Activated naive CD4-positive, alpha-beta T cell (primary cell): ENCODE measurements at places on chromosomes 3 and 15.

DNA sequence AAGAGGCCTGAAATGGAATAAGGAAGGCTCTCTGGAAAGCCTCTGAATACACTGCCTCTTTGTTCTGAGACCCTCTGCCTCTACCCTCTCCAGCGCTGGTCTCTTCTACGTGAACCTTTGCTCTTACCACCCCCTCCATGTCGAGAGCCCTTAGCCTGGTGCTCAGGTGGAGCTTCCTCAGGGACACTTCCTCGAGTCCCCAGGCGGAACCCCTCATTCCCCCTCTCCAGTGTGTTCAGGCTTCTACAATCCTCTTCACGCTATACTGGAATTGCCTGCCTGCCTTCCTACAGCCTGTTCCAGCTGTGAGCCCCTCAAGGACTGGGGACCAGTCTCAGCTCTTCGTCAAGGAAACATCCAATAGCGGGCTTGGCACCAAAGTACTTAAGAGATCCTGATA, 7.4 kb downstream of the STIMATE start:
- no peak for DNase-seq

DNA sequence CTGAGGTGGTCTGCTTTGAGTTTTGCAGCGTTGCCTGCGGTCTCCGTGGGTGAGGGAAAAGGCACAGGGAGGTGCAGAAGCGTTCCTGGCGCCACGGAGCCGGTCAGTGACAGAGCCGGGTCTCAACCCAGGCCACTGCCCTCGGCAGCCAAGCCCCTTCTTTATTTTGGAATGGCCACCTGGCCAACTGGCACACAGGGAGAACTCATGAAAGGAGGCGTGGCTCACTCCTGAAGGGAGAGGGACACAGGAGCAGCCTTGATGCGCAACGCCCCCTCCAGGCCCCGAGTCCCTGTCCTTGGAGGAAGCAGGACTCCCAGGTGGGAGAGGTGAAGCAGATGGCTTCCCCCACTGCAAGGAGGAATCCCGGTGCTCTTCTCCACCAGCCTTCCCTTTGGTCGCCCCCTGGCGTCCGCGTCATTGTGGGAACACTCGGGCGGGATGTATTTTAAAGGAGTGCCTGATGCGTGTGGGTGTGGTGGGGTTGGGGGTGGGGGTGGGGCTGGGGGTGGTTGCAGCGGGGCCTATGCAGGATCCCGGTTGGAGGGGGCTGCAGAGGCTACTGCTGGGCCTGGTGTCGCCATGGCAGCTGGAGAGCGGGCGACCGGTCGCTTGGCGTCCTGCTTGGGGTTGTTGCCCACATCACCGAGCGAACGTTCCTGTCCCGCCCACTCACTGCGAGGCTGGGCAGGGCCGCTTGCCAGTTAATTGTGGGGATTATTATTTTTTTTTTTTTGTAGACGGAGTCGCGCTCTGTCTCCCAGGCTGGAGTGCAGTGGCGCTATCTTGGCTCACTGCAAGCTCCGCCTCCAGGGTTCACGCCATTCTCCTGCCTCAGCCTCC, 32.6 kb downstream of the APBA2 start:
- no peak for DNase-seq

GRCh38 chr3:192816351-192816750, 89.0 kb upstream of the FGF12 start:
- DNase-seq = no peak

DNA sequence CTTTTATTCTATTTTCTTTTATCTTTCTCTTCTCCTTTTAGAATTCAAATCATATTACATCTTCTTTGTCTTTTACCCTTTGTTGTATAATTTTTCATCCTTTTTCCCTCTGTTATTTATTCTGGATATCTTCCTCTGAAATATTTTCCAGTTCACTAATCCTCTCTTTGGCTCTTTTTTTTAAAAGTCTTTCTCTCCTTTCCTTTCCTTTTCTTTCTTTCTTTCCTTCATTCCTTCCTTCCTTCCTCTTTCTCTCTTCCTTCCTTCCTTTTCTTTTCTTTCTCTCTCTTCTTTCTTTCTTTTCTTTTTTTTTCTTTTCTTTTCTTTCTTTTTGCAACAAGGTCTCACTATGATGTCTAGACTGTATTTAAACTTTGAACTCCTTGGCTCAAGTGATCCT, 9.3 kb downstream of the SUSD5 start:
- no peak for DNase-seq

- DNase-seq = no peak
These were observed 33.3 kb downstream of the TMCO5A start for GRCh38 chr15:37967788-37968187.

DNA sequence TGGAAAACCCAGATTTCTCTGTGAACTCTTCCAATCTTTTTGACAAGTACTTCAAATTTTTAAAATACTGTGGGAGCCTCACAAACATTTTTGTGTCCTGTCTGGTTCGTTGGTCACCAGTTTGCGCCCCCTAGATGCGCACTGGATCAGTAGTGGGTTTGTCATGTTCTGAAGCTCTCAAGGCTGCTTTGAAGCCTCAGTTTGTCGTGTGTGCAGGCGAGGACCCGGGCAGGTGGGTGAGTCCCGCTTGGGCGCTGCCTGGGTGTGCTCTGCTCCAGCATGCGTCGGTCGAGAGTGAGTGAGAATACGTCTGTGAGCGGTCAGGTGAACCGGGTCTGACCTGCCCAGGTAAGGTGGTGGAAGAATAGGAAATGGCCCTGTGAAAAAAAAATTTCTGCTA, 17.3 kb upstream of the AEN start:
- no peak for DNase-seq

DNA sequence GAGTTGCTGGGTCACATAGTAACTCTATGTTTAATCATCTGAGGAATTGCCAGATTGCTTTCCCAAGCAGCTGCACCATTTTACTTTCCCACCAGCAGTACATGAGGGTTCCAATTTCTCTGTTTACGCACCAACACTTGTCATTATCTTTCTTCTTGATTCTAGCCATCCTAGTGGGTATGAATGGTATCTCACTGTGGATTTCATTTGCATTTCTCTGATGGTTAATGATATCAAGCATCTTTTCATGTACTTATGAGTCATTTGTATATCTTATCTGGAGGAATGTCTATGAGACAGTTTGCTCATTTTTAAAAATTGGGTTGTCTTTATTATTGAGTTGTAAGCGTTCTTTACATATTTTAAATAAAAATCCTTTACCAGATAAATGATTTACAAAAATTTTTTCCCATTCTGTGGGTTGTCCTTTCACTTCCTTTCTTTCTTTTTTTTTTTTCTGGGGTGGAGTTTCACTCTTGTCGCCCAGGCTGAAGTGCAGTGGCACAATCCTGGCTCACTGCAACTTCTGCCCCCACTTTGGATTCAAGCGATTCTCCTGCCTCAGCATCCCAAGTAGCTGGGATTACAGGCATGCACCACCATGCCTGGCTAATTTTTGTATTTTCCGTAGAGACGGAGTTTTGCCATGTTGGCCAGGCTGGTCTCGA, 8.9 kb upstream of the SGO1 start:
- no peak for DNase-seq

GRCh38 chr15:99032935-99033334, 25.3 kb upstream of the PGPEP1L start:
- no peak for DNase-seq

DNA sequence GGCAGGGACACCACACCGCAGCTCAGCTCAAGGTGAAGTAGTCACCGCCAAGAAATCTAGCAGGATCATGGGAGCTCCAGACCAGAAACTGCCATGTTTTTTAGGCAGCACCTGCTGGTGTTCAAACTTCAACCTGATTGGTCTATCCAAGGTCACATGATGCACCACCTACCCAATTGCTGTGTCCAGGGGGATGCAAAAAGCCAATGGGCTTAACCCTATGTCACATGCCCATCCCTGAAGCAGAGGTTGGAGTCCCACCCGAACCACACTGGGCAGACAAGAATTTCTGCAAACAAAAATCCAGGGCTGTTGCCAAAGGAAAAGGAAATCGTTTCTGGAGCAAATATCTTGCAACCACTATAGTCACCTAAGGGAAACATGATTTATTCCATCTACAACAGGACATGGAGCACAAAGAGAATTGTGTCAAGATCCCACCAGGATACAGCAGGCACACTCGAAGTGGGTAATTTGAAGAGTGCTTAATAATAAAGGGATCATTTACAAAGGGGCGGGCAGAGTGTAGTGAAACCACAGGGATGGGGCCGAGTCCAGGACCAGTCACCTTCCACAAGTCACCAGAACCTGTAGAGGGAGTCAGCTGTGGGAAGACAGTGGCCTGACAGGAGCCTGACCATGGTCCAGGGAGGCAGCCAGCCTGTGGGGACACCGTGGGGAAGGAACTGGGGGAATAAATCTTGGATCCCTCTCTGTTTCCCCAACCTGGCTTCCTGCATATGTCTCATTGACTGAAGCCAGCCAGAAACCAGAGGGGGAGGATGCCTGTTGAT, 34.2 kb upstream of the TSEN2 start:
- no peak for DNase-seq

GRCh38 chr3:14524311-14524711, 15.8 kb downstream of the GRIP2 start:
- DNase-seq = no peak

- DNase-seq = no peak
These were observed 27.1 kb downstream of the C15orf39 start for GRCh38 chr15:75228787-75229186.

GRCh38 chr3:177729956-177730681, 532.8 kb upstream of the TBL1XR1 start:
- DNase-seq = no peak

GRCh38 chr15:96435022-96435421, 104.5 kb downstream of the NR2F2 start:
- DNase-seq = no peak

DNA sequence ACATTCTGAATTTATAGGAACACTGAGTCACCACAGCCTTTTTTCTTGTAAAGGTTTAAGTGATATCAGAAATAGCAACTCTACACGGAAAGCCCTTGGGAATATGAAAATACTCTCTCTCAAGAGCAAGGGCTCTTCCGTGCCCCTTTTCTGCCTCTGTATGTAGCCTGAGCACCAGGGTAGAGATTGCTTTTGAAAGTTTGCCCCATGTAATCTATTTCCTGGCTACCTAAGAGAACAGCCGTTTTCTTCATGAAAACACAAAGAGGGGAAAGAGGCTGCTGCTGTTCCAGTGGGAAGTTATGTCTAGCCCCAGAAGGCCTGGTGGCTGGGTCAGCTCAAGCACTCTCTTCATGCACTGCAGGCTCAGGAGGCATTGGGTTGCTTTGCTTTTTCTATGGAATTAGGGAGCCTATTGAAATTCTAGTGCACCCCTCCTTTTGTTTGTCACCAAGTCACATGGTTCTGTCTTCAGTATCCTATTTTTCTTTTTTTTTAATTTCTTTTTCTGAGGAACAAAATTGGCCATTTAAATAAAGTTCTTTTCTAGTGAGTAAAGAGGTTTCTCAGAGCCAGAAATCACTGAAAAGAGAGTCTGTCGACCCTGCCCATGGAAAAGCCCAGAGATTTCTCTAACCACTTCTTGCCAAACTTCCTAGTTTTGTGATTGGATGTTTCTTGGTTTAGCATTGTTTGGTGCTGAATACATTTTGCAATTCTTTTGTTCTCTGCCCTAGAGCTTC, 39.5 kb downstream of the TIGIT start:
- DNase-seq = no peak

GRCh38 chr15:60553163-60553562, 74.2 kb upstream of the ICE2 start:
- DNase-seq = no peak

DNA sequence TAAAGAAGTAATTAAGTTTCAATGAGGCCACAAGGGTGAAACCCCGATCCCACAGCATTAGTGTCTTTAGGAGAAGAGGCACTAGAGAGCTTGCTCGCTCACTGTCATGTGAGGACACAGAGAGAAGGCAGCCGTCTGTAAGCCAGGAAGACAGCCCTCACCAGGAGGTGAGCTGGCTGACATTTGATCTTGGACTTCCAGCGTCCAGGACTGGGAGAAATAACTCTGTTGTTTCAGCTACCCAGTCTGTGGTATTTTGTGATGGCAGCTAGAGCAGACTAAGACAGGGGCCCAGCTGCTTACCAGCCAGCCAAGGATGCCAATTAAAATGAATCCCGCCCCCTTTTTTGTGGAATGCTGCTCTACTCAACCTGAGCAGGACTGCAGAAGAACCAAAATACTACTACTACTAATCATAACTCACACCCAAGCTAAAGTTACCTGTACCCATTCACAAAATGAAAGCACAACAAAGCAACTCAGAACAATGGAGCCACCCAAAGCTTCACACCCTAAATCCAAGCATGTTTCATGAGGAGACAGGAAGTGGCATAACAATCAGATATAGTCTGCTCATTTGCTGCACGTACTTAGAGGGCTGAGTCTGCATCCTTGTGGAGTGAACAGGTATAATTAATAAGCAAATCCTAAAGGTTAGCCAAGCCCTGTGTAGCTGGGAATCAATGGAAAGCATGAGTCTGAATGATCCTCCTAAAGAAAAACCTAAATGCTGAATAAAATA, 35.6 kb upstream of the RHCG start:
- no peak for DNase-seq
